ENCODE measurements at places on chromosomes 12 and 14. TPM values are rescaled to one million over a fixed set of nuclear protein-coding genes. Genes with fewer than 3 reads are reported as not detected.

ESPL1 gene
- 15.2 TPM for total RNA-seq

EXOC3L4 gene
- total RNA-seq, result not detected

GPR135 gene
- total RNA-seq, result 0.23 TPM

ALDH2 gene
- 24.1 TPM for total RNA-seq

IFNG-AS1 gene
- not detected for total RNA-seq

RAB35 gene
- 40.4 TPM for total RNA-seq

PLEK2 gene
- 371 TPM for total RNA-seq

RNASE11 gene
- total RNA-seq, result not detected

DLGAP5 gene
- 44.8 TPM for total RNA-seq

DBX2 gene
- total RNA-seq, result not detected

DRAM1 gene
- 14.7 TPM for total RNA-seq

RPL36AL gene
- total RNA-seq, result 320 TPM

LRP1-AS gene
- not detected for total RNA-seq

RNASE12 gene
- not detected for total RNA-seq

PGF gene
- total RNA-seq, result 44.9 TPM

Measured in hair follicular keratinocyte (primary cell).